ENCODE measurements at places on chromosomes 1 and 21.

DNA sequence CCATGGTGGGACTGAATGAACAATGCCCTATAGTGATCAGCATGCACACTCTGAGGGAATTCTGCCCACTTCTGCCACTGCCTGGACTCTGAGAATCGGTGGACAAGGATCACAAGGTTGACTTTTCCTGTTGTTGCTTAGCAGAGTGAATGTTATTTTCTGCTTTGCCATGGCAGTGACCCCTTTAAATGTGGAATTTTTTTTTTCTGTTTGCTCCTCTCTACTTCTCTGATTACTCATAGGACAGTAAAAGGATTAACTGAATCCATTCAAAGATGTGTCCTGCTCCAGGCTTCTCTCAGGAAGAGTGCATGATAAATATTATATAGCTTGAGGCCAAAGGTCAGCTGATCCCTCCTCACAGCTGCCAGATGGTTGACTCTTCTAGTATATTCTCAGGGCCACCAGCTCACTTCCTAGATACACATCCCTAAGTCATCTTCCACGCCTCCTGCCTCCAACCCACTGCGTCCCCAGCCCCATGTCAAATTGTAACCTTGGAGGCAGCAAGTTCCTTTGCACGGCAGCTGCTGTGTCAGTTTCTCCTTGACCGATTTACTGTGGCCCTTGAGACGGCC, 74.0 kb upstream of the RALGPS2 start:
- no peak for DNase-seq

DNA sequence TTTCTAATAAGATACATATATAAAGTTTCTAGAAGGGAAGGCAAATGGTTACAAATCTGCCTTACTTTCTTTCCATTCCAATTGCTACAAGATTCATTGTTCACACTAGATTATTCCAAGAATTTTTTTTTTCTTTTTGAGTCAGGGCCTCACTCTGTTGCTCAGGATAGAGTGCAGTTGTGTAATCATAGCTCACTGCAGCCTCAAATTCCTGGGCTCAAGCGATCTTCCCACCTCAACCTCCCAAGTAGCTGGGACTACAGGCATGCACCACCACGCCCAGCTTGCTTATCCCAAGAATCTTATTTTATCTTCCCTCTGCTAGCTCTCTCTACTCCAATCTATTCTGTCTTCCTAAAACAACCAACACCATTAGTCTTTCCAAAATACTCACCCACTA, 81.8 kb downstream of the KIAA0319L start:
- DNase-seq: no peak

DNA sequence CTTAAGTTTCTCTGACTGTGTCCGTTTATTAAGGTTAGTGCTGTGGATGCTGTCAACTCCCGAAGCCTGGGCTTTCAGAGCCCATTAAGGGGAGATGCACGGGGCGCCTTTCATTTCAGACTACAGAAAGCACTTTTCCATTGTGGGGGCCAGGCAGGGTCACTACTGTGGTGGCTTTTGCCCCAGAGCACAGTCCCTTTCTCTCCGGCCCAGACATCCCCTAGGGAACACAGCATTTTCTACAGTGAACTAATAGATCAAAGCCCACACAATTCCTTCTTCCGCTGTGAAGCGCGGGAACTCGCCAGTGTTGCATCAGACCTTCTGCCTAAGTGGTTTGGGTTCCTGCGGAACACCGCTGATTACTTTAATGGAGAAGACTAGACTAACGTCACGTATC, 26.8 kb upstream of the MAP1LC3C start:
- DNase-seq: no peak

DNA sequence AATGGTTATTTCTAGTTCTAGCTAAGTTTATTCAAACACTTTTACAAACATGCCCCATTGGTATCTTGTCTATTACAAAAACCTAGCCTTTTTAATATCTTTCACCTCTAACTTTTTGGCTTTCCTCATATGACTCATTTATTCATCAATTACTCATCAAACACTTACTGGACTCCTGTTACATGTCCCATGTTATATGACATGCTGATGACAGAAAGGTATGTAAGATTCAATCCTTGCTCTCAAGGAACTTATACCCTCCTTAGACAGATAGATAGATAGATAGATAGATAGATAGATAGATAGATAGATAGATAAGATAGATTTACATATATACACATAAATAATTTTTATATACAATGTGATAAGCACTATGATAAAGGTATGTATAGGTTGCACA, 33.9 kb upstream of the INSL5 start:
- no peak for DNase-seq

- DNase-seq: no peak
Observed at GRCh38 chr1:109105881-109106280, 8.0 kb upstream of the ELAPOR1 start.

- DNase-seq: no peak
Observed at GRCh38 chr1:9439074-9439761, 100.0 kb upstream of the SLC25A33 start.

DNA sequence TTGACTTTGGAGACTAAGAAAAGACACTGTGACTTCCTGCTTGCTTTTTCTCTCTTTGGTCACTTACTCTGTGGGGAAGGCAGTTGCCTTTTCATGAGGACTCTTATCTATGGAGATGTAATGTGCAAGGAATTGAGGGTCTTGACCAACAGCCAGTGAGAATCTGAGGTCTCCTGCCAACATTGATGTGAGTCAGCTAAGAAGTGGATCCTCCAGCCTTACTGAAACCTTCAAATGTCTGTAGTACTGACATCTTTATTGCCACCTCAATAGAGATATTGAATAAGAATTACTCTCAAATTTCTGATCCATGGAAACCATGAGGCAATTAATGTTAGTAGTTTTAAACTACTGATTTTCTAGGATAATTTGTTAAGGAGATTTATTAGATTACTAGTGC, 598.4 kb downstream of the ADGRL2 start:
- DNase-seq: no peak

DNA sequence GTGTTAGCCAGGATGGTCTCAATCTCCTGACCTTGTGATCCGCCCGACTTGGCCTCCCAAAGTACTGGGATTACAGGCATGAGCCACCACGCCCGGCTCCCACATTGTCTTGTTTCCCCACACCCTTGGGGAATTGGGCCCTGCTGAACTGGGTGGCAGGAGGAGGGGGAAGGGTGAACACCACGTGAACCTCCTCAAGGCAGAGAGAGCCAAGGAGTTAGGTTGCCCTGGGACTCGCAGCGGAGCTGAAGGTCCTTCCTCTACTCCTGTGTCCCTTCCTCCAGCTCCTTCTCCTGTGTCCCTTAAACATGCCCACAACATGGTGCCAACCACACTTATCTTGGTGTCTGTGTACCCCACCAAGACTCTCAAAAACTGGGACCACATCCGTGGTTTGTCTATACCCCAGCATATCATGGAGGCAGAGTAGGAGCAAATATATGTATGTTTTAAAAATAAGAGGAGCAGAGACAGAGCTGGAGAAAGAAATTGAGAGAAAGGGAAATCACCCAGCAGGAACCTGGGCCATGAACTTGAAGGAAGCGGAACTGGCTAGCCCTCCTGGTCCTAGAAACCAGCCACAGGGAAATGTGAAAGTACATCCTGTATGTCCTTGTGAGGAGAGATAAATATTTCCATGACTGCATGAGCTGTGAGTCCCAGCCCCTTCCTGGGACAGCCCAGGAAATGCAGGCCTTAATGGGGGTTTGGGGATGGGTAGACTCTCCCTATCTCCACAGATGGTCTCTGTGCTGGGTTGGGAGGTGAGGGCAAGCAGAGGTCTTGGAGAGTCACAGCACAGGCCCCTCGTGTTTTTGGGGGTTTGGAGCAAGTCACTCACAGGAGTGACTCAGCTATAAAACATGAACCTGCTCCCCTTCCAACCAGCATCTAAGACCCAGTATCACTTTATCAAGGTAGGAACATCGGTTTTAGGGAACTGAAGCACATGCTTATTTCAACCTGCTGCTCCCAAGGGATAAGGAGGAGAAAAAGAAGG, 9.4 kb upstream of the TAL1 start:
- DNase-seq: no peak

GRCh38 chr1:76501586-76502219, 365.6 kb upstream of the ST6GALNAC5 start:
- DNase-seq: no peak

DNA sequence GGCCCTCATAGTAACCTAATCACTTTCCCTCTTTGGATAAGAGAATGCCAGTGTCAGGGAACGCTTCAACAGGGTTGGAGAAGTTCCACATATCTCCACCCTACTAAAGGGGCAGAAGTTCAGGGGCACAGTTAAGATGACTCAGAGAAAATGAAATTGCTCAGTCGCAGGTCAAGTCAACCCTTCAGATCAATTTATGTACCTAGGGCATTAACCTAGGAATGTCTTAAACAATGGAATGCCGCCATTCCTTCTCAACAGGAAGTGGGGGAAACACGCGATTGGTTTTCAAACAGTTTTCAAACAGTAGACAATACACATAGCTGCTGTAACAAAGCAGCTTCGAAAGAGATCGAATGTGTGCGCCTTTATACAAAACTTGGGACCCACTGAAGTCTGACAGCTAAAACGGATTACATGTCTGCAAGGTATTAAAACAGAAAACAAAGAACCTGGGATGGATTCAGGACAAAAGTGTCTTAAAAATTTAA, 897 bp downstream of the SLC25A24 start:
- DNase-seq: peak; percentile 64

DNA sequence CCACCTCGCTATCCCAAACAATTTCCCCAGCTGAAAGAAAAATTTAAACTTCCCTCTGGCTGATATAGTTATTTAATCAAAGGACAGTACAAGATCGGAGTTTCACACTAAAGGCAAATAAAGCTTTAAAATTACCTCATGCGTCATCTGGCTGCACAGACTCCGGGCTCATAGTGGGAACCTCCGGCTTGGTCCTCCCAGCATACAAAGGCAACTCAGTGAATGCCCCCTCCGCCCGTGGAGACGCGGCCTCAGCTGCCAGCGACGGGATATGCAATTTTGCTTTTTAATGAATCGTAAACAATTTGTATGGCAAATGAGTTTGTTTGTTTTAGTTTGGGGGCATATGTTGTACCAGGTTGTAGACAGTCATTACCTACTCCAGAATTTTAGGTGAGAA, 214.6 kb upstream of the NFIA start:
- peak; percentile 19 for DNase-seq

DNA sequence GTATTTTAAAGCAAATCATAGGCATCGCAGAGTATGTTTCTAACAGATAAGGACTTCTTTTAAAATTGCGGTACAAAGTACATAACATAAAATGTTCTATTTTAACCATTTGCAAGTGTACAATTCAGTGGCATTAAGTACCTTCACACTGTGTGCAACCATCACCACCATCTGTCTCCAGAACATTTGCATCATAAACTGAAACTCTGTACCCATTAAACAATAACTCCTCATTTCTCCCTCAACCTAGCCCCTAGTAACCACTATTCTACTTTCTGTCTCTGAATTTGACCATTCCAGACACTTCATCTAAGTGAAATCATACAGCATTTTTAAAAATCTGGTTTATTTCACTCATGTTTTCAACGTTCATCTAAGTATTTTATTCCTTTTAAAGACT, 16.6 kb upstream of the ATF3 start:
- DNase-seq: no peak

- no peak for DNase-seq
Observed at GRCh38 chr1:194341587-194341986, 1155.2 kb upstream of the B3GALT2 start.

DNA sequence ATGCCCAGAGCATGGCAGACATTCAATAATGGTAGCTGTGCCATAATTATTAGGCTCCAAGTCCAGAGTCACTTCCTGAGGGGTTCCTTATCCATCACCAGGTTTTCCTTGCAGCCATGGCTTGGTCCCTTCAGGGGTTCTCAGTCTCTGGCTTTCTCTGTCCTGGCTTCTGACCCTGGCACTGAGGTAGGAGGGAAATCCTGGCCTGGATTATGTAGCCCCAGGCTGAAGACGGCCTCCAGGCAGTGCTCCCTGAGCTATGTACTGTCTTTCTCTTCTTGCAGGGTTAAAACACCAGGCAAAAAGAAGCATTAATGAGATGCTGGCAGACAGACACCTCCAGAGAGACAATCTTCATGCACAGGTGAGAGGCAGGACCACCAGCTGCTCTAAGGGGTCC, 9.5 kb upstream of the PADI3 start:
- peak; percentile 70 for DNase-seq

DNA sequence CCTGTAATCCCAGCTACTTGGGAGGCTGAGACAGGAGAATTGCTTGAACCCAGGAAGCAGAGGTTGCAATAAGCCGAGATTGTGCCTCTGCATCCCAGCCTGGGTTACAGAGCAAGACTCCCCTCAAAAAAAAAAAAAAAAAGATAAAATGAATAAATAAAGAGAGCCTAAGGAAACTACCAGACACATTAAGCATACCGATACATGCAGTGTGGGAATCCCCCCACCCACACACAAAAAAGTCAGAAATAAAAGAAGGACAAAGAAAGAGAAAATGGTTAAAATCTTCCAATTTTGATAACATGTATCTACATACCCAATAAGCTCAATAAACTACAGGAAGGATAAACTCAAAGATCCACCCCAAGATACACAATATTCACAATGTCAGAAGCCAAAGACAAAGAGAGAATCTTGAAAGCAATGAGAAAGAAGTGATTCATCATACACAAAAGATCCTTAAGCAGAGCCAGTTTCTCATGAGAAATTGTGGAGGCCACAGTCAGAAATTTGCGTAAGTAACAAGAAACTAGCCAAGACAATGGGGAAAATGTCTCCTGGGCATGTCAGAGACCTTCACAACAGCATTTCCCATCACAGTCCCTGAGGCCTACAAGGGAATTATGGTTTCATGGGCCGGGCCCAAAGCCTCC, 1197.0 kb downstream of the AMY1C start:
- DNase-seq: no peak

- DNase-seq: no peak
Observed at GRCh38 chr1:201914456-201915235, 25.9 kb downstream of the SHISA4 start.

GRCh38 chr1:19640363-19641316, 3.5 kb upstream of the NBL1 start:
- no peak for DNase-seq

DNA sequence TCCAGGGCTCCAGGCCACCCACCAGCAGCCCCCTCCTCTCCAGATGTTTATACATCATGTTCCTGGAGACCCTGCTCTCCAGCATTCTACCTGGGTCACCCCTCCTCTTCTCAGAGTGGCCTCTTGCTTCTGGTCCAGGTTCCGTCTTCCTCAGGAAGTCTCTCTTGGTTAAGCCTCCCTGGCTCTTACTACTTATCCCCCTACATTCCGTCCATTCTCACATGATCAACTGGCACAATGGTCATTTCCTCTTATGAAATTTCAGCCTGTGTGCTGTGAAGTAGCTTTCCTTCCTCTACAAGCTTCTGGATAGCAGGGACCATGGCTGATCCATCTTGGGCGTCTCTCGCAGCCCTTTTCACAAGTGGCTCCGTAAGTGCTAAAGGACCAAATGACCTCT, 33.9 kb upstream of the ATP2B4 start:
- DNase-seq: no peak
